ENCODE measurements at places on chromosomes 3 and 15. TPM values are rescaled to one million over a fixed set of nuclear protein-coding genes. Genes with fewer than 3 reads are reported as not detected.

DNA sequence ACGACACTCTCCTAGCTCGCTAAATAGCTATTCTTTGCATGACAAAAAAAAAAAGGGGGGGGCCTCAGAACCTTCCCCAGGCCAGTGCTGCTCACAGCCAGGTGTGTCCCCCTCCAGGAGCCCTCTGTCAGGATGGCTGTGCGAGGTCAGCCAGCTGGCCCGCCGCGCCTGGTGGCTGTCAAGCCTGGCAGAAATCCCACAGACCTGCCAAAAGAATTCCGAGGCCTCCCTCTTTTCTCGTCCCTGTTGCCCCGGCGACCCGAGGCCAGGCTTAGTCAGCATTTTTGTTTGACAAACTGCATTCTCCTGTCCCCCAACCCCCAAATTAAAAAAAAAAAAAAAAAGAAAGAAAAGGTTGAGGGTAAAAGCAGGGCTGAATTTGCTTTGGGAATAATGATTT lies 61.9 kb downstream of the TM4SF4 start:
- DNase-seq, result peak; percentile 82

STAG1 gene
- 23.6 TPM for total RNA-seq

- DNase-seq, result no peak
Measured at GRCh38 chr15:25847051-25847450, 16.1 kb downstream of the ATP10A start.

ZDHHC23 gene
- 4.4 TPM for total RNA-seq

ANKRD34C gene
- total RNA-seq, result 0.11 TPM

GRCh38 chr15:74311734-74312444 lies 55.6 kb downstream of the CYP11A1 start:
- peak; percentile 50 for DNase-seq

ANKUB1 gene
- total RNA-seq, result not detected

LYZL4 gene
- not detected for total RNA-seq

GRCh38 chr3:38224357-38224756 lies 41.3 kb upstream of the SLC22A13 start:
- DNase-seq, result no peak

C3orf49 gene
- total RNA-seq, result not detected
